ENCODE measurements at places on chromosomes 3 and 15.

DNA sequence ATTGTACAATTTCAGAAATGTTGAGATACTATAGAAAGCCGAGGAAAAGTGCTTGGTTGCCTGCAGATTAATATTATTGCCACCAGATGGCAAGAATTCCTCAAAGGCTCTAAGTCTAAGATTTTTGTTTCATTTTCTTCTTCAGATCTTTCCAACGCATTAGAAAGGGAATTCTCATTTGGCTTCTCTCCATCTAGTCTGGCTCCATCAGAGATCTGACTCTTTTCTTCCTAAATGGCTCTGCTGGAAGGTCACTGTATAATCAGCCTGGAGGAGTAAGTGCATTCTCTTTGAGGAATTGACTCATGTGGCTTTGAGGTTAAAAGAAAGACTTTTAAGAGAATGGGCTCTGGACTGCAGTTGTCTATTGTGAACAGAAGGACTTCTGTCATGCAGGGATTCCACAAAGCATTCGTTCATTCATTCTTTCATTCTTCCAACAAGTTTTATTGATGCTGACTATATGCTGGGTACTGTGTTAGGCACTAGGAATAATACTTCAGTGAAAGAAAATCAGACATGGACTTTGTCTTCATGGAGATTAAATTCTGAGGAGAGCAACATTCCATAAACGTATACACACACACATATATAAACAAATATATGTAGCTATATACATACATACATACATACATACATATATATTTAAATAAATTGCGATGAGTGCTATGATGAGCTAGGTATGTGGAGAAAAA is 55.3 kb downstream of the SLC28A2 start:
- DNase-seq, result no peak

- no peak for DNase-seq
Observed at GRCh38 chr3:118527514-118528044, 507.1 kb downstream of the IGSF11 start.

GRCh38 chr3:37125195-37126073 is 48.9 kb downstream of the LRRFIP2 start:
- no peak for DNase-seq

DNA sequence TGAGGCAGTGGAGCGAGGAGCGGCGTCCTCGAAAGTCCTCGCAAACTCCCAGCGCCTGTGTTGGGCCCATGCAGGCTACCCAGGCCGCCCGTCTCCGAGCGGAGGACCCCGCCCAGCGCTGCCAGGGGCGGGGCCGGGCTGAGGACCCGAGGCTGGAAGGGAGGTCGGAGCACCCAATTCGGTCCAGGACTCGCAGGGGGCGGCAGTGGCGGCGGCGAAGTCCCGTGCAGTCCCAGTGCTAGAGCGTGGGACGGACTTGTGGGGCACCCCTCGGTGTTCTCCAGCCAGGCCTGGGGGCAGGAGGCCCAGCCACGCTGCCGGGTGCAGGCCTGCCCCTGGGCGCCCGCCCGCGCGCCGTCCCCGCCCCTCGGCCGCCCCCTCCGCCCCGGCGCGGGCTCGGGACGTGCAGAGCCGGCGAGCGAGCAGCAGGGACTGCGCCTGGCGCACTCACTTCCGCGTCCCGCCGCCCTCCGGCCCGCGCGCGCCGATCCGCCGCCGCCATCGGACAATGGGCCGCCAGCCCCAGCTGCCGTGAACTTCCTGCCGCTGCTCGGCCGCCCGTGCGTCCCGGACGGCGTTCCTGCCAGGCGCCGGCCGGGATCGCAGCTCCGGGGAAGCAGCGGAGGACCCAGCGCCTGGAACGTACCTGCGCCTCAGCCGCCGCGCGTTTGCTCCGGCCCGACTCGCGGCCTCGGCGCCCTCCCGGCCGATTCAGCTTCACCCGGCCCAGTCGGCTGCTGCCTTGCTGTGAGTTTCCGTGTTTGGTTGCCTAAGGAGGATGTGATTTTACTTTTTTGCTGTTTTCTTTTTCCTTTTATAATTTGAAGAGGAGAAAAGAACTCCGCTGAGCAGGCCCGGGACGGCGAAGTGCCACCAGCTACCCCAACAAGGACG is 596 bp upstream of the LIMD1 start:
- DNase-seq, result peak; percentile 68

- no peak for DNase-seq
Observed at GRCh38 chr3:105233010-105233409, 133.7 kb upstream of the ALCAM start.

GRCh38 chr3:3302964-3303363 is 123.5 kb upstream of the CRBN start:
- DNase-seq, result no peak

GRCh38 chr3:64417816-64418215 is 192.6 kb upstream of the PRICKLE2 start:
- DNase-seq, result no peak

DNA sequence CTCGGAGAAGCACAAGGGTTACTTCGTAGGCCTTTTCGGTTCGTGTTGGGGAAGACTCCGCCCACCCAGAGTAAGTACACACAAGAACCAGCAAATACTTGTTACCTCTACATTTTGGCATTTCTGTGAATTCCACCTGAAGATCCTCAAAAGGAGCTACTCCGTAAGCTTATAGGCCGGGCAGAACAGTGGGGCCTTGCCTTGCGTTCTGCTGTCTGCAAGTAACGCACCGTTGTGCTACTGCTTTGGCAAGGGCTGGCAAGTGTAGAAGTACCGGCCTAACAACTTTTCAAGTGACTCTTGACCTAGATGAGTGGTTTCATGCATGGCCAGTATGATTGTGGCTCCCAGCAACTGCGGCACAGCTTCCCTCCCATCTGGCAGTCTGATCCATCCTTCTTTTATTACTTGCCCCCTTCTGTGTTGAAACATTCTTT is 6.4 kb upstream of the DNAAF4 start:
- DNase-seq, result no peak

DNA sequence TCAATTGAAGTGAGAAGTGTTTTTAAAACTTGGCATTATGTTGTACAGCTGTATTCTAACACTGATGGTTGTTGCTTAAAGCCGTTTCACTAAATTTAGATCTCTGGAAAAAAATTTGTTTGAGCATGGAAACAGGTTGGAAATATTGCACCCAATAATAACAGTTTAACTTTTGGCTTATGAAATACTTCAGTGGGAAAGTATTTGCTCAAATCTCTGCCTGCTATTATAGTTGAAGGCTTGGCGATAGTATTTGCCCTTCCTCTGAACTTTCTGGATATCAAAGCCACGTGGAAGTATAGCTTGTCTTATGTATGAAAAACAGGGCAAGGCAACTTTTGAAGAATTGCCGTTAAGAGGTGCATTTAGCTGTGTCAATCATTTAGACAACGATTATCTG is 270.3 kb upstream of the LRRFIP2 start:
- no peak for DNase-seq

GRCh38 chr15:37219211-37219701 is 118.9 kb upstream of the MEIS2 start:
- DNase-seq, result no peak

DNA sequence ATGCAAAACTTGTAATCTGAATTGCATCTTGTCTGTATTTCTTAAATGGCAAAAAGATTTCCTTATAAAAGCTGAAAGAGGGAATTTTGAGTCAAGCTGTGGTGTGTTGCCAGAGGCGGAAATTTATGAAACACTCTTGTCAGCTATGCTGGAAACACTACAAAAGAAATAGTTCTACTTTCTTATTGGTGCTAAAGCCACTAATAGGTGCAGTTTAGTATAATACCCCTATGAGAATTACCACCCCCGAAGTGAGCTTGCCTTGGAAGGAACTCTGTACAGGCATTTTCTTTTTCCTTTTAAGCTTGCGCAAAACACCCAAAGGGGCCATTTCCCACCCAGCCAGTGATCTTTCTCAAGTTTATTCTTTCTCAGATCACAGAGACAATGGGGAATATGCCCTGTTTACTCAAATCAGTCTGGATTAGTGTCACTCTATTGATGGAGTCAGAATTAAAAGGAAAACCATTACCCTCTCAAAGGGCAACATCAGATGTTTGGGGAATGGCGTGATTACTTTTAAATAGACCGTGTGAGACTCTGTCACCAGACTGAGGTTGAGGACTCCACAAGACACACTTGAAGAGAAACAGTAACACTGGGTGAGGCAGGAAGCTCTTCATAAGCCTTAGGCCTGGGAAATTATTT is 166.0 kb downstream of the TP63 start:
- no peak for DNase-seq

GRCh38 chr15:31357148-31357547 is 30.5 kb downstream of the KLF13 start:
- DNase-seq, result peak; percentile 41

- DNase-seq, result no peak
Observed at GRCh38 chr3:42398080-42398479, 12.3 kb downstream of the LYZL4 start.

DNA sequence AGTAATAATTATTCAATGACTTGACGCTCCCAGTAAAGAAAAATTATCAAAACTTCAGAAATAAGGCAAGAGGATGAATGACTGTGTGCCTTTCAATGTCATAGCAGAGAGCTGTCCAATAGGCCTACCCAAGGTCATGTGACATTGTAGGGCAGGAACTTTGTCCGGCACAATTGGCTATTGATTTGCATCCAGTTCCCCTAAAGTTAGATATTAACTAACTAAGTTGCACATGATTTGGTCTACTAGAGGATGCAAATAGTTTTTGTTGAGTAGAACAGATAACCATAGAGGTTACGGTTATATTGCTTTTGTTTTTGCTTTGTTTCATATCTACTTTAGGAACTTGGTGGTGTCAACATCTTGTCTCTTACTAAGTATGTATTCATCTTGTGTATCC is 127.9 kb upstream of the PFN2 start:
- no peak for DNase-seq

DNA sequence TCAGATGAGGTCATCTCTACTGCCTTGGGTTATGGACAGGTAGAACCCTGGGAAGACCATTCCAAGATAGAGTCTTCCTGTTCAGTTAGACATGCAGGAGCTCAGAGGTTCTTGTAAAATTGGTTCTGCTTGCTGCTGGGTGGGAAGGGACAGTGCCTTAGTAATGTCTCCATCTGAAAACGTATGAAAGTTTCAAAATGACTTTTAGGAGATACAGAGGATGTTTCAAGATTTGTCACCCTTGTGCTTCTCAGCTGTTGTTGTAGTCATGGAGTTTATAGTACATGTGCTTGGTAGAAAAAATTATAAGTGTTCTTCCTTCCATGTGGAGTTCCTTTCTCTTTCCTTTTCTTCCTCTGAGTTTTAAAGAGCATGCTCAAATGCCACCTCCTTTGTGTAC is 885.2 kb upstream of the CFAP20DC start:
- DNase-seq, result peak; percentile 12

DNA sequence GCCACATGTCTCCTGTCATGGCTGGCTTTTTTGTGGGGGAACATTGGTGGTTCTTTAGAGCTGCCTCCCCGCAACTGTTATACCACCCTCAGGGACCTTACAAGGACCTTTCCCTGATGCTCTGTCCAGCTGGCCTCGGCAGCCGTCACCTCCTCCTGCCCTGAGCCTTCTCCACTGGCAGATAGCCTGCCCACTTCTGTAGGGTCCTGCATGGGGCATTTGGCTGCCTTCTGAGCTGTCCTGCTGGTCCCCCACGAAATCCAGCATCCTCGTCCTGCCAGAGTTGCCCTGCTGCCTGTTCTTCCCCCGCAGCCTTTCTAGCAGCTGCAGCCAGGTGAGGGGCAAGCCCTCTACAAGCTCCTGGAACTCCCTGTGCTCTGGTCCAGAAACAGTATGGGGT is 86.2 kb downstream of the USP13 start:
- DNase-seq, result no peak

DNA sequence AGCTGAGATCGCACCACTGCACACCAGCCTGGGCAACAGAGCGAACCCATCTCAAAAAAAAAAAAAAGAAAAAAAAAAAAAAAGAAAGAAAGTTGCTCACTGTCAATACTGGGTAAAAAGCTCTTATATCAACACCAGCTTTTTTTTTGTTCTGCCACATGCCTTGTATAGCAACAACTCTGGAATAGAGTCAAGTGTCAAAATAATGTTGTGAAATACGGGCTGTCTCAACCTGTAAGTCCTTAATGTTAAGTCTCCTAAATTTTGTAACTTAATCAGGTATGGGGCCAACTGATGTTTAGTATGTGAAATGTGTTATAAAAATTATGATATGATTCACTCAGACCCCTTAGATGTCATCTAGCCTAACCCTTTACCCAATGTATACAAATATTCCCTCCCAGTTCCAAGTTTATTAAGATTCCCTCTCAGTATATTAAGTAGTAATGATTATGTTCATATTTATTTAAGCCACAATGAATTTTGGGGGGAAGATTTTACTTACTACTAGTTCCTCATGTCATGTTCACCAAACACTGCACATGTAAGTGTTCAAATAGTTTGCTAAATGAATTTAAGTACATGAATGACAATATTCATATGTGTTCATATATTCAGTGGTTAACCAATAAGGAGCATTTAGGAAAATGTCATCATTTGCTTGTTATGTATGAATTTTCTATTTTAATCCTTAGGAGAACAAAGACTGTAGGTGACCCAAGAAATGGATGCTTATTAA is 52.2 kb downstream of the GPR160 start:
- no peak for DNase-seq

DNA sequence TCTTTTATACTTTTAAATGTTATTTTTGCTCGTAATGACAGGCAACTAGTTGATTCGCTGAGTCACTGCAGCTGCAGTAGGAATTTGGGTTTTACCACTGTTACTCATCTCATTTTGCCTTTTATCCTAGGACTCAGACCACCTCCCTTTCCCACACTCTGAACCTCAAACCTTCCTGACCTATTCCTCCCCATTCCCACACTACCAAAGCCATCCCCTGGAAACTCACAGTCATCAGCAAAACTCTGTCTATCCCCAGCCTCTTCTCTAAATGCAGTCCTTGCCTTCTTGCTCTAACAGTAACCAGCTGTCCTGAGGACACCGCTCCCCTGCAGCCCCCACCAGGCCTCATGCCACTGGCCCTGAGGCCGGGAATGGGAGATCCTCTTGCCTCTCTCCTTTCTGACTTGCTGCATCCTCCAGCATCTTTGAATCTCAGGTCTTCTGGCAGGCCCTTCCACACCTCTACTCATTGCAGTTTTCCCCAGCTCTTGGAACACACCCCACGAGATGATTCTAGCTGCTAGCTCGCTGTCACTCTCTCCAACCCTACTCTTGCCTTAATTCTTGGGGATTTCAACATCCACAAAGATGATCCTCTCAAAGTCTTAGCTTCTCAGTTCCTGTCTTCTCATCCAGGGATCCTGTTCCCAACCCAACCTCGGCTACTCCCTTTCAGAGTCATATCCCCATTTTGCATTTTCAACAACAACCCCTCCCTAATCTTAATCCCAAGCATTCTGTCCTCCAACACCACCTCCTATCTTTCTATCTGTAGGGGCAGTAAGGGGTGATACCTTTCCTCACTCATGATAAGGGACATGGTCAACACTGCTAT is 55.9 kb upstream of the C3orf80 start:
- no peak for DNase-seq

GRCh38 chr15:34812369-34812768 is 17.0 kb upstream of the ACTC1 start:
- DNase-seq, result no peak

Data from stimulated activated CD4-positive, alpha-beta T cell treated with anti-CD3 and anti-CD28 coated beads, Interleukin-2, amount 100 ng/mL, for 24 hours (primary cell).